ENCODE measurements at places on chromosomes 4 and X.

GRCh38 chrX:13694359-13694758, 5.4 kb downstream of the RAB9A start:
- no peak for DNase-seq

DNA sequence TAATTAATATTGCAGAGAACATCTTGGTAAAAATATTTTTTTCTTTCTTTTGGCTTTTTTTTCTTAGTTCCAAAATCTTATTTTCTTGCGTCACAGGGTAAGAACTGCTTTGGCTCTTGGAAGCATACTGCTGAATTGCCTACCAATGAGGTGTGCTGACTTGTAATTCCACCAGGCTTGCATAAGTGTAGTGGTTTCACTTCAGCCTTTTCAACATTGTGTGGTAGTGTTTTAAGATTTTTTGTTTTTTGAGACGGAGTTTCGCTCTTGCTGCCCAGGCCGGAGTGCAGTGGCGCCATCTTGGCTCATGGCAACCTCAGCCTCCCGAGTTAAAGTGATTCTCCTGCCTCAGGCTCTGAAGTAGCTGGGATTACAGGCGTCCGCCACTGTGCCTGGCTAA, 42.4 kb downstream of the N4BP2 start:
- DNase-seq, result no peak

- no peak for DNase-seq
Observed at GRCh38 chr4:108919226-108919893, 156.5 kb upstream of the ETNPPL start.

- no peak for DNase-seq
Observed at GRCh38 chr4:140684314-140684713, 71.9 kb downstream of the TBC1D9 start.

GRCh38 chr4:103719830-103720207, at the start of gene TACR3:
Gene TACR3 (minus strand): TSS chr4:103719985. CDS start chr4:103719675, 310 bp downstream.
- no peak for DNase-seq

GRCh38 chr4:20084488-20084887, 167.2 kb upstream of the SLIT2 start:
- DNase-seq, result no peak

Data from CMK (cell line).